ENCODE measurements at places on chromosomes 6 and 20.

GRCh38 chr20:6469695-6470094 lies 297.8 kb upstream of the BMP2 start:
- DNase-seq, result no peak

GRCh38 chr20:2759143-2759542 lies 41.3 kb downstream of the CPXM1 start:
- no peak for DNase-seq

DNA sequence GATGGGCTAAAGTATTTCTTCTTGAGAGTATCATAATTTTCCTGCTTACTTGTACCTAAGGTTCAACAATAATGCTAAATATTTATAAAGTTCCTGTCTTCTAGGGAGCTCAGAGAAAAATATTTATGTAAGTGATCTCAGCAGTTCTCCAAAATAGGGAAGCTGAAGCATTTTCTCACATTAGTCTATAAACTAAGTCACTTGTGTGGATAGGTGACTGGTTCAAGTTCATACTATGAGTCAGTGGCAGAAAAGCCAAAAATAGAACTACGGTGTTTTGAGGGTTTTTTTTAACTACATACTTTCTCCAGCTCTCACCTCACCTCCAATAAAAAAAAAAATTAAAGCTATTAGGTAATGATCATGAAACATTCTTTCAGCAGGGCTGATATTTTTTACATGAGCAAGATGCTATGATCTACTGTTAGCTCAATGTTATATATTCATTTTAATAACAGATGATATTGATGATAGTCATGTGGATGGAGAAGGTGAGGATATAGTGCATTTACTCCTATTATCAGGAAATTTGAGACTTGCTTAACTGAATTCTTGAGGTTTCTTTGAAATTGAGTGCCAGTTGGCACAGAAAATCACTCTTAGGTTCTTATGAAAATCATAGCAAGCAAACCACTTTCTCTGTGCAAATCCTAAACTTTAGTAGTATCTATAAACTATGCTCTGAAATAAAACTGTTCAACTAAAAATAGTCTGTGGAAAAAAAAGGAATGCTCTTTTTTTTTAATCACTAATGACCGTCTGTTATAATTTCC lies 4.1 kb upstream of the MOXD1 start:
- DNase-seq, result no peak

DNA sequence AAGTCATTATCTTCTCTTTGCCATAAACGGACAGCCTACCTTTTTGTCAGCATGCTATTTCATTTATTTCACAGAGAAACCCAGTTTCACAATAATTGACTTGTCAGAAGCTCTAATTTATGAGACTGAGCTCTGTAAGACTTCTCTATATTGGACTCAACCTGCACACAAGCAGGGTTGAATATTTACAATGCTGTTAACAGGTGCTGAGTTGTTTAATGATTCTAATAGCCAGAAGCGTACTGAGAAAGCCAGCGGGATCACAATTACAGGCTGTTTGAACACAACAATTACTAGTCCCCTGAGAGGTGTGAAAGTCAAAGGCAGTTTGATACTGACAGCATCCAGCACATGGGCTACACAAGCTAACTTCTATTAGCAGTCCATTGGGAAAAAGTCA lies 128.2 kb upstream of the SIM1 start:
- DNase-seq, result no peak

- no peak for DNase-seq
Observed at GRCh38 chr6:132341646-132342045, 59.6 kb downstream of the MOXD1 start.

GRCh38 chr20:11207749-11208502 lies 534.1 kb upstream of the JAG1 start:
- no peak for DNase-seq

DNA sequence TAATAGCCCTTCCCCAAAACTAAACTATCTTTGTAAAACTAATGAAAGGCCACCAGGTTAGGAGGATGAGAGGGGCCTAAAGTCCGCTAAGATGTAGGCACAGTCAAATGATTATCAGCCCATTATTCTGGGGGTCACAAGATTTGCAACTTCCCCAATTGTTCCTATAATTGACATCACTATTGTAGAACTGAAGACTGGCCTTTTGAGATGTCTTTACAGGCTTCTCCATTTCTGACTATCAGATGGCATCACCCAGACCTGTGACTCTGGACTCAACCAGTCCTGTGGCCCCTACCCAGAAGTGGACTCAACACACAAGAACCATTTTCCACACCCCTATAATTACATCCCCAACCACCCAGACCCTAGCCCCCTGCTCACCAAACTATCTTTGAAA lies 61.5 kb upstream of the MAP7 start:
- no peak for DNase-seq

GRCh38 chr6:136317971-136318370 lies 28.3 kb upstream of the BCLAF1 start:
- no peak for DNase-seq

- DNase-seq, result no peak
Observed at GRCh38 chr20:18258126-18258860, 30.0 kb upstream of the ZNF133 start.

- DNase-seq, result no peak
Observed at GRCh38 chr20:33370291-33370690, 31.0 kb downstream of the CDK5RAP1 start.
